ENCODE measurements at places on chromosomes 6 and 20.

- peak; percentile 91 for DNase-seq
These were observed 285.2 kb downstream of the UST start for GRCh38 chr6:149031859-149032598.

- DNase-seq, result no peak
These were observed 54.2 kb upstream of the MAP7 start for GRCh38 chr6:136604328-136604825.

GRCh38 chr6:53833155-53833554 lies 38.4 kb downstream of the LRRC1 start:
- DNase-seq, result no peak

- DNase-seq, result no peak
These were observed 7.9 kb upstream of the OSER1 start for GRCh38 chr20:44218446-44218845.

DNA sequence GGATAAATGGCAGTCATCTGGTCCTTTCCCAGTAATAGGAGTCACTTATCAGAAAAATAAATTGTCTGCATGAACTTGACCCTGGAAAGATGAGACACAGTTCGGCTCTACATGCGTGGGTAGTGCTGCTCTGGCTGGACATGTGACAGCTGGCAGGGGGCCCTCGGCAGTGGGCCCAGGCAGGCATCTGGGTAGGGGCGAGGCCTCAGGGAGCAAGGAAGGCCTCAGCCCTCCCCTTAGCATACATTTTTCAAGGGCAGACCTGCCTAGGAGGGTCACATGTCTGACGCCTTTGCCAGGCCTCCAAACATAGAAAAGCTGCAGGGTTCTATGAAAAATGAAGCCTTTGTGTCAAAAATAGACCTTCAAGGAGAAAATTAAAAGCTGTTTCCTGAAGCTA lies 12.8 kb upstream of the ILRUN start:
- DNase-seq, result peak; percentile 22

DNA sequence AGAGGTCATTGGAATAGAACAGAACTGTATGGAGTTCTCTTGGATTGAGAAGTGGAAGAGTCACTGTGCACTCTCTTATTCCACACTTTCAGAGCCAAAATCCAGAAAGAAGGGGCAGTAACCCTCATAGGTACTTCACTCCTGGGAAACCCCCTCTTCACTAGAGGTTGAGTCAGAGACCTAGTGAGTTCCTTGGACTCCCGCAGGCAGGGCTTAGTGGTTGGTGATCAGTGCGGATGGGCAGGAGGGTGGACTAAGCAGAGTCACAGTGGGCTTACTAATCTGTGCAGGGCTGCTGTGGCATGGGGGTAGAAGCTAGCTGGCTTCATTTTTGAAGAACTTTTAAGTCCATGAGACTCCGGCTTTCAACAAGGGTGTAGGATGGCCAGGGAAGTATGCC lies 95.0 kb upstream of the MLN start:
- DNase-seq, result no peak

- no peak for DNase-seq
These were observed 193.8 kb upstream of the PRSS16 start for GRCh38 chr6:27053738-27054137.

GRCh38 chr6:169251822-169252504 lies 1.7 kb downstream of the THBS2 start:
- DNase-seq, result no peak

- no peak for DNase-seq
These were observed 594 bp downstream of the ARFGEF3 start for GRCh38 chr6:138162111-138162954.

DNA sequence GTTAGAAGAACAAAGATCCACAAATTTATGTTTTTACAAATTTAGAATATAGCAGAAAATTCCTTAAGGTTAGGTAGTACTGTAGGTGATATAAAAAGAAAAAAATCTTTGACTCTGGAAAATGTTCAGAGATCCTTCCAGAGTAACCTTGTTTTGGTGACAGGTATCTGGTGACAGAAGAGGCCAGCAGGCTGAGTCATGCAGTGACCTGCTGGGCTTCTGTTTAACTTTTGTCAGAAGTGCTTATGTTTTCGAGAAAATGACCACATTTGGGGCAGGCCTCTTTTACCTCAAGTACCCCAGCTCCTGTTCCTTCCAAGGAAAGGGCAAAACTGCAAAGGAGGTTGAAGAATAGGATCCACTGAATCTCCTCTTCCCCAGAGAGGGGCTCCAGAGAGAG lies 10.5 kb upstream of the CLDN20 start:
- no peak for DNase-seq

- no peak for DNase-seq
These were observed 274.1 kb upstream of the MAP3K7 start for GRCh38 chr6:90860822-90861601.

DNA sequence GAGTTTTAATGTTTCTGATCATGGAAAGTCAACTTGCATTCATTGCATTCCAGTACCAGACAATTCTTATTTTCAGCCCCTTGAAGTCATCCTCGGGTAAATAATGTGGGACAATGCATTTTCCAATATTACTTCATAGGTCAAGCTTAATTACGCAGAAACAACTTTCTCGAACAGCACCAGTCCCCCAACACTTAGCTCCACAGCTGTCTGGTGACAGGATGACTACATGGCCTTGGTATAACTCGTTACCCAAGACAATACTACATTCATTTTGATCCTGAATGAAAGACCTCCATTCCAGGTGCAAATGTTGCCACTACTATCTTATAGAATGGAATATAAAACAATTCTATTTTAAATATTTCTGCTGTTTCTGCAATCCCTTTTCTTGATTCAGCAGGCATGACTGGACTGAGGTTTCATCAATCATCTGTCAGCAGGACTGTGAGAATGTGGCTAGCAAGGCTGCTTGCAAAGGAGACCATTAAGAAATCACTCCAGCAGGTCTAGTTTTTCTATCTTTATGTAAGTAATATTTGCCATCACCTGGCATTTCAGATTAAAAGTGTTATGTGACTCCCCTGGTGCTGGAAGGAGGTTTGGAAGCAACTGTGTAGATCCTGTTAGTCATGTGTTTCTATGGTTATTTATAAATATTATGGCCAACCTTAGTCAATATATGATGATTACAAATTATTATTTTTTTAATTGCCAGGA lies 147.9 kb downstream of the HAO1 start:
- no peak for DNase-seq

- DNase-seq, result peak; percentile 4
These were observed 126.5 kb downstream of the UTRN start for GRCh38 chr6:144411531-144412165.

GRCh38 chr6:69487688-69488087 lies 309.1 kb downstream of the LMBRD1 start:
- DNase-seq, result no peak

- peak; percentile 29 for DNase-seq
These were observed 127.5 kb upstream of the COL21A1 start for GRCh38 chr6:56374841-56375369.

DNA sequence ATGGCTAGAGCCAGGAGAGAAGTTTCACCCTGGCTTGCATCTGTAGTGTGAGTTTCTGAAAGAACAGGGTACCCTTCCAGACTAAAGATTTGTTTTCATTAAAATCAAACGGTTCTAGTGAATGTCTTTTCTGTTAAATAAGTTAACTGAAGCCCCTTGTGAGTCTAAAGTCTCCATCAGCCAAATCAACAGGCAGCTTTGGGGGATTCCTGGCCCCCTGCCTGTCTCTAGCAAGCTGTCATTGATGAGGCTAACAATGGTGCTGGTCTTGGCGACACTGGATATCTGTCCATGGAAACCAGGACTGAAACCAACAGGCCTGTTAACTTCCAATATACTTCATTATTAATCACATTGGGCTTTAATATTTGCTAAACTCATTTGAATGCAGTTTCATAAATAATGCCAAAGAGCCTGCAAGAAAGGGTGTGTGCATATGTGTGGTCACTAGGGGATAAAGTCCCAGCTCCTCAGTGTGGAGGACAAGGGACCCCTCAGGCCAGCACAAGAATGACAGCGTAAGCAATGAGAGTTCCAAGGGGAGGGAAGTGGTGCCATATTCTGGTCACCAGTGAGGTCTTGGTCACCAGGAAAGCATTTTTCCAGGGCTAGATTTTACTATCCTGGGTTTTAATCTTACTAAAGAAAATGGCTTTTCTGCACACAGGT lies 9.1 kb upstream of the RNF182 start:
- no peak for DNase-seq

GRCh38 chr6:44004136-44004535 lies 123.1 kb downstream of the MRPL14 start:
- DNase-seq, result no peak

- no peak for DNase-seq
These were observed 26.8 kb downstream of the HDDC2 start for GRCh38 chr6:125274935-125275334.

DNA sequence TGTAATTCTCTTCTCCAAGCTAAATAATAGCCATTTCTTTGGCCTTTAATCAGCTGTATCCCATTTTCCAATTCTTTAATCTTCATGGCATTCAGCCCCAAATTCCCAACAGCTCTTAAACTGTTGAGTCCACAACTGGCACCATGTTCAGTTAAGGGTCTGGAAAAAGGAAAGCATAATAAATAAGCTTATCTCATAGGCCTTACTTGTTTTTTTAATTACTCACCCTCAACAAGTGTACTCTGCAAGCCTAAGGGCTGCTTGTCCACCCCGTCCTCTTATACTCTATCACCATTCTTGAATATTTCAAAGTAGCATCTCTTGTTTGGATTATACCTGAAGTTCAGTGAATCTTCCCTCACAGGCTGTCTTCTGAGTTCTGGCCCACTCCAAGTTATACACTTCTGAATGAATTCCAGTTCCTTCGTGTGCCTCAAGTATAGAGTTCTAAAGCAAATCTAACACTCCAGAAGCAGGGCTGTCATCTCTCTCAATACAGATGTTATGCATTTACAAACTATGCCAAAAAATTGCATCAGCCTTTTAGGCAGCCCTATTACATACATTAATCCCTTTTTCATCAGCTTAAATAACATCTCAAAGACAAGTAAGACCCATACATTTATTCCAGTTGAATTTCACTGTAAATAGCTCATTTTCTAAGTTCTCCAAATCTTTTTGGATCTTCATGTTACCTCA lies 98.7 kb downstream of the COL21A1 start:
- no peak for DNase-seq
